Endothelial cell (in vitro differentiated cells): ENCODE measurements at places on chromosomes 16 and 17.

GRCh38 chr17:13931111-13931526 lies 138.2 kb upstream of the COX10 start:
- DNase-seq = no peak
- no peak overlapping the region for H3K4me3 ChIP-seq
- no peak overlapping the region for H3K27ac ChIP-seq
- H3K27me3 ChIP-seq = peaks cover 1% of the 10 kb centered on the region
- H3K4me1 ChIP-seq = no peaks in the 10 kb centered on the region

DNA sequence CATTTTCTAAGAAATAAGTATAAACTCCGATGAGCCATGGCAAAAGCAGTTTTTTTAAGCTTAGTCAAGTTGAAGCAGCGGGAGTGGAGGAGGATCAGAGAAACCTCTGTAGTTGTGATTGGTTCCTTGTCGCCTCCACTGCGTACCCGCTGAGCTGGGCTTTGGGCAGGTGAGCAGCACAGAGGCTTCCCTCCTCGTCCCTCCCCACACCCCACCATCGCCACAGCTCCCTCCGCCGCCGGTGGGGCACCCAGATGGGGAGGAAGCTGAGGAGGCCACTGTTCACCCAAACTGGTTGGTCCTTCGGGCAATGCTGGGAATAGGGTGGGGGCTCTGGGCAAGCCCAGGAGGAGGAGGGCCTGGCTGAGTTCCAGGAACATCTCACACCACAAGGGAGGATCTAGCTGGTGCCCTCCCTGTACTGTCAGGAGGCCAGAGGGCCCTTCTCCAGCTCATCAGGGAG lies 5.2 kb upstream of the MRPL38 start:
- H3K4me3 ChIP-seq = no peak overlapping the region
- H3K4me1 ChIP-seq = no peaks in the 10 kb centered on the region
- DNase-seq = no peak
- H3K36me3 ChIP-seq = no peaks in the 10 kb centered on the region
- no peak overlapping the region for H3K27ac ChIP-seq
- no peaks in the 10 kb centered on the region for H3K27me3 ChIP-seq

DNA sequence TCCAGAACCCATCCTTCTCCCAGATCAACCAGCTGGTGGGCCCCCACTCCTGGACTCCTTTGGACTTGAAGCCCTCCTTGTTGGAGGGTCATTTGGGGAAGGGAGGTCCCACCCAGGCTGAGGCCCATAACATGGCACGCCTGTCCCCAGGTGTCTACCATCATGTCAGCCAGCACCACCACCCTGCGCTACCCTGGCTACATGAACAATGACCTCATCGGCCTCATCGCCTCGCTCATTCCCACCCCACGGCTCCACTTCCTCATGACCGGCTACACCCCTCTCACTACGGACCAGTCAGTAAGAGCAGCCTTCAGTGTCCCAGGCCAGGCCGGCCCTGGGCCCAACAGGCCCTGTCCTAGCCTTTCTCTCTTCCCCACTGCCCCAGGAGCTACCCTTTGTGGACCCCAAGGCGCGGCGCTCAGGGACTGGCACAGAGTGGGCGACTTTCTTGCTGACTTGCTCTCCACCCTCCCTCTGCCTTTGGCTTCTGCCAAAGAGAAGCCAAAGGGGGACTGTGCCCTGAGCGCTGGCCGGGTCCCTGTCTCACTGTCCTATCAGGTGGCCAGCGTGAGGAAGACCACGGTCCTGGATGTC lies 4.3 kb downstream of the TUBG1 start:
- no peak for DNase-seq
- peaks cover 3% of the 10 kb centered on the region for H3K4me1 ChIP-seq
- peak overlapping the region; percentile 72 for H3K27ac ChIP-seq
- peaks cover 25% of the 10 kb centered on the region for H3K36me3 ChIP-seq

DNA sequence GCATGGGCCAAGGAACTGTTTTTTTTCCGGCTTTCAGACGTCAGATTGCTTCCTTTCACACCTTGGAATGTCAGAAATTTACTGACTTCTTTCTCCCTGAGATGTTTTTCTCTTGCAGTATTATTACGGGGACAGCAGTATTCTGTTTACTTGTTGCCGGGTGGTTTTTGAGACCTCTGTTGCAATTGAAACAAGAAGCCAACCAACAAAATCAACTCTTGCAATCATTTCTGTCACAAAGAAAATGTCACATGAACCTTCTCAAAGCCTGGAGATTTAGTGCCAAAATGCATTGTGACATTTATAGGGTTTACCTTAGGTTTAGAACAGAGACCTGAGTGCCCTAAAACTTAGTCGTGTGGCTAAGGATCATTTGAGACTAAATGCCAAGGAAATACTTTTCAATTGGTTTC lies 174.3 kb downstream of the MAP2K6 start:
- peaks cover 9% of the 10 kb centered on the region for H3K36me3 ChIP-seq
- H3K4me3 ChIP-seq = no peak overlapping the region
- peaks cover 6% of the 10 kb centered on the region for H3K27me3 ChIP-seq
- peaks cover 31% of the 10 kb centered on the region for H3K4me1 ChIP-seq

- H3K4me1 ChIP-seq = peaks cover 10% of the 10 kb centered on the region
- peaks cover 2% of the 10 kb centered on the region for H3K27me3 ChIP-seq
- no peak for DNase-seq
- H3K36me3 ChIP-seq = peaks cover 54% of the 10 kb centered on the region
These were observed 12.2 kb downstream of the NOL11 start for GRCh38 chr17:67729903-67730302.

GRCh38 chr17:77404812-77405581 lies 264.2 kb downstream of the SEC14L1 start:
- peaks cover 21% of the 10 kb centered on the region for H3K27me3 ChIP-seq
- H3K36me3 ChIP-seq = peaks cover 23% of the 10 kb centered on the region
- H3K27ac ChIP-seq = peak overlapping the region; percentile 77
- H3K4me1 ChIP-seq = peaks cover 53% of the 10 kb centered on the region

DNA sequence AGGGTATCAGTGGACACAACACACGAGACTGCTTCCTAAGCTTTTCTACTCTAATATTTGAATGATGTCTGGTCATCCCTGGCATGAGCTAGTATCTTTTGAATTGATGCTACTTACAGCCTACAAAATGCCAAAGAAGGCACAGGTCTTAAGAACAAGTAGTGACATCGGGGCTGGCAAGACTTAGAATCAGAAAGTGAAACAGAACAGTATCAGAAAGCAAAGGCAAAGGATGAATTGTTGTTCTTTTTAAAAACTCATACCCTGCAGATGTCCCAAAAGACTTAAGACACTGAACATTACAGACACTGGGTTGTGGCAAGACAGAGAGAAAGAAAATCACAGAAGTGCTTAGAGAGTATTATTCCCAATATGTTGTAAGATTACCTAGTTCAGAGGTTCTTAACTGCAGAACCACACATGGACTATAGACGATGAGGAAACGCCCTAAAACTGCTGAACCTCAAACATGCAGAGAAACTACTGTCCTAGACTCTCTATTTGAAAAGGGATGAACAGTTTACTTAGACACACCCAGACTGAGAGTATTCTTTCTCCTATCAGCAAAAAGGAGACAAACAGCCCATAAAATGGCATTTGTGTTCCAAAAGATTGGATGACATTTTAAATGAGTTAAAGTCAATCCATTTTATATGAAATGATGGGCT lies 12.5 kb downstream of the ZNF19 start:
- H3K27ac ChIP-seq = no peak overlapping the region
- H3K36me3 ChIP-seq = peaks cover 12% of the 10 kb centered on the region
- no peak for DNase-seq
- peaks cover 10% of the 10 kb centered on the region for H3K4me1 ChIP-seq

DNA sequence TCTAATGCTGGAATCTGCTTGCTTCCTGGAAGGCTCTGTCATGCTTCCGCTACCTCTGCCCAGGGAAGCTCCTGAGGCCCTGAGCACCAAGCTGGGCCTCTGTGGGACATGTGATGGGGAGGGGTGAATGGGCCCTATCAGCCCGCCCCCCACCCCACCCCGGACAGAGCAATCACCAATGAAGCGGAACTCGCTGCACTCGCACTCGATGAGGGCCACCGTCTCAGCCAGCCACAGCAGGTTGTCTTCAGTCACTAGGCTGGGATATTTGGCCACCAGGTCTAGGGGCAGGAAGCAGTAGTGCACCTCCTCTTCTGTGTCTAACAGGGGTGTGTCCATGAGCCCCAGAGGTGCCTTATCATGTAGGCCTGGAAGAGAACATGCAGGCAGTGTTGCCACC lies 23.6 kb downstream of the KCTD19 start:
- no peaks in the 10 kb centered on the region for H3K36me3 ChIP-seq
- peaks cover 2% of the 10 kb centered on the region for H3K4me1 ChIP-seq
- H3K27me3 ChIP-seq = peaks cover 1% of the 10 kb centered on the region
- H3K4me3 ChIP-seq = no peak overlapping the region
- H3K27ac ChIP-seq = no peak overlapping the region

DNA sequence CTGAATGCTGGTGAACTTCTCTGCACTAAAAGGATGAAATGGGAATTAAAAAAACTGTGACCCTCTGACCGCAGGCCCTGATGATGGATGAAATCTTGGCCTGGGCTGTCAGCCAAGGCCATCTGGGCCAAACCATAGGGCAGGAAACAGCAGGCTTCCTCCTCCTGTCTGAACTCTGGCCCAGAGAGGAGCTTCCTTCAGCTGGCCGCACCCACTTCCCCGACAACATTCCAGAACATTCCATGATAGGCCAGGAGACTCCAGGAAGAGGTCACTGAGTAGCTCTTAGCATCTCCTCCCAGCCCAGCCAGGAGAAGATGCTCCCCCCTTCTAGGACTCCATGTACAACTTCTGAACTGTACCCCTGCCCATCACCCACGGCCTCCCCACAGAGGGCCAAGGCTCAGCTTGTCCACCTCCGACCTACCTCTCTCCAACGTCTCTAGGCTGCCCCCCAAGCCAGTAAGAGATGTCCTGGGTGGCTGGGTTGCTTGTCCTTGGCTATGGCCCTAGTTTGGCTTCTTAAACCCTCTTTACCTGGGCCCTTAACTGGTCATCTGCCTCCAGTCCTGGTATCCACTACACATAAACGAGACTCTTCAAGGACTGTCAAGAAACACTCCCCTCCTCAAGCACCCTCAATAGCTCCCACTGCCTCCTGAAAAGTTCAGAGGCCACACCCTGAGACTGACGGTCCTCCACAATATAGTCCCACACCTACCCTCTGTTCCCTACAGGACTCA lies 1.7 kb downstream of the RPH3AL start:
- H3K36me3 ChIP-seq = peaks cover 6% of the 10 kb centered on the region
- H3K27ac ChIP-seq = peak overlapping the region; percentile 80
- H3K27me3 ChIP-seq = peaks cover 9% of the 10 kb centered on the region
- peaks cover 20% of the 10 kb centered on the region for H3K4me1 ChIP-seq

DNA sequence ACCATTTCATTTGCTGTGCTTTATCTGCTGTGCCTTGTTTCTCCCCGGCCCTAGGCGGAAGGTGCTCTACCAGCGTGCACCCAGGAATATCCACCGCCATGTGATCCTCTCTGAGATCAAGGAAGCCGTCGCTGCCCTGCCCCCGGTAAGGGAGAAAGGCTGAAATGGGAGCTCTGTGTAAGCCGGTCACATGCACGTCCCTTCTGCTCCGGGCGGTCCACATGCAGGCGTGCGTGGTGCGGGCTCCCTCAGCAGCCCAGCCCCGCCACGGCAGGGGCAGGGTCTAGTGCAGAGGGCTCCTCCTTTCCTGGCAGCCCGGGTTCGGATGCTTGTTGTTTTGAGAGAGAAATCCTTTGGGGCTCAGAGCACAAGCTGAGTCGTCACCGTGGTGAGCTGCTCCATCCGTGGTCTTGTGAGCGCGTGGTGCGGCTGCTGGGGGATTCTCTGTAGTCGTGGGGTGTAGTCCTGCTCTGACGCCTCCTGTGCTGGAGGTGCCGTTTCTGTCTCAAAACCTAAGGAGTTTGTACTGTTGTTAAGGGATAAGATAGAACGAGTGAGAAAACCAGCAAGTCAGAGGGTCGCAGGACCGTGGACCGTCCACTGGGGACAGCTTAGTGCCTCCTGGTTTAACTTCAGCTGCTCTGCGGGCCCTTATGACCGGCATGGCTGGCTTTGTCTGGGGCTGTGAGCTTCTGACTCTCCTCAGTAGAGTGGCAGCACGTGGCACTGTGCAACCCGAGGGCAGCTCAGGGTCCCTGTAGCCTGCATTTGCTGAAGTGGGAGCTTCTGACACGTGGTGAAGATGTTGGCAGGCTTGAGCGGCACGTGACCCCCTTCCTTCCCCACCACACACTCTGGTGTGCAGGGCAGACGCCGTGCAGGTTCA lies 12.3 kb upstream of the MC1R start:
- peak overlapping the region; percentile 56 for H3K4me3 ChIP-seq
- DNase-seq = no peak
- H3K4me1 ChIP-seq = no peaks in the 10 kb centered on the region
- H3K27me3 ChIP-seq = peaks cover 6% of the 10 kb centered on the region
- no peak overlapping the region for H3K27ac ChIP-seq

- H3K4me1 ChIP-seq = no peaks in the 10 kb centered on the region
- no peak overlapping the region for H3K27ac ChIP-seq
- H3K4me3 ChIP-seq = peak overlapping the region; percentile 15
- peaks cover 16% of the 10 kb centered on the region for H3K36me3 ChIP-seq
These were observed 23.3 kb downstream of the CPNE2 start for GRCh38 chr16:57115514-57116182.

GRCh38 chr17:66966704-66967418 lies 2.4 kb downstream of the CACNG4 start:
- H3K4me1 ChIP-seq = peaks cover 9% of the 10 kb centered on the region
- H3K27me3 ChIP-seq = peaks cover 29% of the 10 kb centered on the region
- no peak overlapping the region for H3K4me3 ChIP-seq
- no peak for DNase-seq
- H3K27ac ChIP-seq = peak overlapping the region; percentile 42

DNA sequence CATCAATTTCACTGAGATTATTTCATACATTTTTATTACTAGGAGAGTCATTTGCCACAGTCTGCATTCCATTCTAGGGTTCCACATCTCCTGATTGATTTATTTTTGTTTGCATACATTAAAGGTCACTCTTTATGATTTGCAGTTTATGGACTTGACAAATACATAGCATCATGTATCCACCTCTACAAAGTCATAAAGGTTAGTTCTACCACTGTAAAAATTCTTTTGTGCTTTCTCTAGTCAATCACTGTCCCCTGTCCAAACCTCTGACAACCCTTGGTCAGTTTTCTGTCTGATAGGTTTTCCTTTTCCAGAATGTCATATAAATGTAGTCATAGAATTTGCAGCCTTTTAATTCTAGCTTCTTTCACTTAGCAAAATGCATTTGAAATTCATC lies 434.6 kb upstream of the MON1B start:
- DNase-seq = no peak
- H3K27ac ChIP-seq = no peak overlapping the region
- no peaks in the 10 kb centered on the region for H3K36me3 ChIP-seq
- no peaks in the 10 kb centered on the region for H3K4me1 ChIP-seq
- no peak overlapping the region for H3K4me3 ChIP-seq

- H3K27me3 ChIP-seq = peaks cover 5% of the 10 kb centered on the region
- H3K4me3 ChIP-seq = peak overlapping the region; percentile 98
- H3K27ac ChIP-seq = no peak overlapping the region
- peaks cover 23% of the 10 kb centered on the region for H3K4me1 ChIP-seq
- DNase-seq = peak; percentile 99
- H3K36me3 ChIP-seq = no peaks in the 10 kb centered on the region
These were observed 16.7 kb upstream of the C17orf78 start for GRCh38 chr17:37358830-37359681.

DNA sequence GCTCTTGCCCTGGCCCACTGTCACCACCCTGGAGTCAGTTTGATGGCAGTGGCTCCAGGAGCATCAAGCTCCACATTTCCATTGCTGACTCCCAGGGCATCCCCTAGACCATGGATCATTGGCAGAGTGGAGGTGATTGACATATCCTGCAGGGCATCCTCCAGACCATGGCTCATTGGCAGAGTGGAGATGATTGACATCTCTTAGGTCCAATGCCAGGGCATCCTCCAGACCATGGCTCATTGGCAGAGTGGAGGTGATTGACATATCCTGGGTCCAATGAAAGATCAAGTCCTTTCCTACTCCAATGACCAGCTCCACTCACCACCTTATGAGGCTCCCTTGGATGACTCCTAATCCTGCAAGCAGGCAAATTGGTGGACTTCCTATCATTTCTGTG lies 174.3 kb upstream of the NLRP1 start:
- H3K27ac ChIP-seq = no peak overlapping the region
- H3K4me3 ChIP-seq = no peak overlapping the region
- peaks cover 2% of the 10 kb centered on the region for H3K27me3 ChIP-seq
- DNase-seq = no peak
